Anterior cingulate cortex (tissue), 58 donors: ENCODE measurements at places on chromosomes 2 and 18.

DNA sequence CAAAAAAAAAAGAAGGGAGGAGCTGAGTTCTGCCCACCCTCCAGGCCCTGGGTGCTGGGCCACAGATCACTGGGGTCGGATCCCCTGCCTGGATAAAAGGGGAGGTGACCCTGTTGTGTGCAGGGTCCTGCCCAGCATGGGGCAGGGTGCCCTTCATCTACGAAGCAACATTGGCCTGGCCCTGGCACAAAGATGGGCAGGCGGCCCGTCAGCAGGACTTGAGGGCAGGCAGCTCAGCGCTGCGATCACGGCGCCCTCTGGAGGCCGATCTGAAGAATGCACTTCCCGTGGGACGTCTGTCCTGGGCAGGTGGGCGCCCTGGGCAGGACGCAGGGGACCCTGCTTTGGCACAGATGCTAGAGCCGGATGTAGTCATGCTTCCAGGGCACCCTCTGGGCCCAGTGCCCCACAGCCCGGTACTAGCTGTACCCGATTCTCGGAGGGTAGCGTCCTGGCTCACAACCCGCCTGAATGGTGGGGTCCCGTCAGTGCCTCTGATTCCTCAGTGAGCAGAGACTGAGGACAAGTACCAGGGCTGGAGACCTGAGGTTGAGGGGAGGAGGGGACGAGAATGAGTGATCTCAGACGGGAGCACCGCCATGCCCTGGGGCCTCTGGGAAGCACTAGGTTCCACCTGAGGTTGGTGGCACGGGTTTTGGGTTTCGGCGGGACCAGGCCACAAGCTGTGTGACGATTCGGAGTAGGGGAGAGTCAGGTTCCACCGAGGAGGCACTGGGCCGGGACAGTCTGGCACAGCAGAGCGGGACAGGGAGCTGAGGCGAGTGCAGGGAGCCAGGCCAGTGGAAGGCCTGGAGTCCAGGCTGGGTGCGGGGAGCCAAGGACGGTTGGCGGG, 18.0 kb downstream of the ARID5A start:
- peak; percentile 35 for DNase-seq

DNA sequence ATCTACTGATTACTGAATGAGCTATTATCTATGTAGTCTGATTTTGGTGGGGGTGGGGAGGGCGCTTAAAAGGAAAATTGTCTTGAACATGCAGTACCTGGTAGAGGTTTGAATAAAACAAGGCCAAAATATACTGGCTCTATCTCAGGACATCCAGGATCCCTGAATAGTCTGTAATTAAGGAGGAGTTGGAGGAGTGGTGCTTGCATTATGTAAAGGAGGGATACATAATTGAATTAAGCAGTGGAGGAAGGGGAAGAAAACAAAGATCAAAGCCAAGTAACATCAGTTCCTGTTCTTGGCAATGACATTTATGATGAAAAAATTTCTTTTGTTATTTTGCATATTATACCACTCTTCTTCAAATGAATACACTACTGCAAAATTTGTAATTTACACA, 539.4 kb upstream of the ZEB2 start:
- no peak for DNase-seq

- DNase-seq, result no peak
Observed at GRCh38 chr18:25399554-25399953, 47.6 kb upstream of the ZNF521 start.

DNA sequence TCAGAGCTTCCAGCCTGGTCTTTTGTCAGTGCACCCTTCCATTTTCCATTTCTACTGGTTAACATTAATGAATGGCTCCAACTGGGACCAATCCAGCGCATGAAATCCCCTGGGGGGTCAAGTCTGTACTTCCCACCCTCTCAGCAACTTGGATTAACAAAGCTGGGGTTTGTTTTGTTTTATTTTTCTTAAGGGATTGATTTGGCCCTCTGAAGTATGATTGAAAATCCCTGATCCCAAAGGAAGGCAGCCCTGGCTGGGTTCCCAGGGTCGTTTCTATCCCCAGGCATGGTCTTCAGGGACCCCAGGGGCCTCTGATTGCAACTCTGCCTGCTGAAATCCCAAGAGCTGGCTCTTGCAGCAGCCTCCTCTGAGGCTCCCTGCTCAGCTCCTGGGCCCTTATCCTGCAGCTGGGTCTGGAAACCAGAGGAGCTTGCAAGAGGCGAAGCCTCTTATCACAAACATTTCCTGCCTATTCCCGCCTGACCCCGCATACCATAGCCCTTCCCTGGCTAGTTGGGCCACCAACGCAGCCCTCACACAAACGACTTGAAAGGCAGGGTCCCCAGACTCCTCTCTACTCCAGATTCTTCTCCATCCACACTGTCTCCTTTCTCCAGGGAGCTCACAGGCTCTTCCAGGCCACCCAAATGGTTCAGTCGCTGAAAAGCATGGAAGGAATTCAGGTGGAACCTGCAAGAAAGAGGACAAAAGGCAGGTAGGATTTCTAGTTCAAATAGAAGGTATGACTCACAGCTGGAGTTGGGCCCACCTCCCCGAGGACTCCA, 109.7 kb upstream of the PKDCC start:
- no peak for DNase-seq

- DNase-seq, result peak; percentile 97
Observed at GRCh38 chr2:104853534-104854497, at the start of gene POU3F3. Gene POU3F3 (plus strand): TSS chr2:104854115. CDS start chr2:104855511, 1,396 bp downstream.

GRCh38 chr2:119531292-119531691, 7.0 kb upstream of the SCTR start:
- no peak for DNase-seq

GRCh38 chr2:121045245-121045644, 239.8 kb downstream of the TFCP2L1 start:
- DNase-seq, result no peak

DNA sequence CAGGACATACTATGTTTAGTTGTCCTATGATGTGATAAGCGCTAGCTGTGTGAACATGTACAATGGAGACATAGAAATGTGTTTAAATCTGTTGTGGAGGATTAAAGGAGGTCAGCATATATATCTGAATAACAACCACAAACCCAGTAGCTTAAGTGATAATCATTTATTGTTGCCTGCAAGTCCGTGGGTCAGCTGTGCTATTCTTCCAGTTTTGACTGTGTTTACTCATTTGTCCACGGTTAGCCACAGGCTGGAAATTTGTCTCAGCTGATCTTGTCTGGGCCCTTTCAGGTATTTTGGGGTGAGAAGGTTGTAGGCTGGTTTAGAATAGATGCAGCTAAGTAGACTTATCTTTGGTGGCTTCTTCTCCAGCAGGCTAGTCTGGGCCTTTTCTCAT, 110.4 kb downstream of the PARD3B start:
- no peak for DNase-seq

- no peak for DNase-seq
Observed at GRCh38 chr2:231300722-231301076, 94.8 kb upstream of the B3GNT7 start.

GRCh38 chr18:7754725-7755181, 187.6 kb downstream of the PTPRM start:
- no peak for DNase-seq

DNA sequence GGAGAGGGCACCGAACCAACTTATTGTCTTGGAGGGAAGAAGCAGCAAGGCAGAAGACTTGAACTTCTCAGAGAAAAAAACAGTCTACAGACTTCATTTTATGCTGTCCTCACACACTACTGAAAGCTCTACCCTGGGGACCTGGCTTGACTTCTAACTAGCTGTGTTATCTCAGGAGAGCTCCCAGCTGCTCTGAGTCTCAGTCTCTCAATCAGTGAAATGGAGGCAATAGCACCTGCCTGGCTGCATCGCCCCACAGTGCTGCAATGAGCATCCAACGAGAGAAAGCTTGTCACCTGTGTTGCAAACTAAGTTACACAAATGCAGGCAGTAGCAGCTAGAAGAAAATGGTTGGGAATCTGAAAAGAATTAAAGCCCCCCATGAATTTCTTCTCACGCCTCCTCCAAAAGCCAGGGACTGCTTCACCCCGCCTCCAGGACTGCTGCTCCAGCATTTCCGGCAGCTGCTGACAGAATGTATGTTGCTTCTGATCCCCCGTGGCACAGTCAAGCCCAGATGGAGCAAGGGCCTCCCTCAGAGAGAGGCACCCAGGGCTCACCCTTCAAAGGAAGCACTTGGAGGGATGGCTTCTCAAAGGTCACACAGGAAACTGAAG, 116.3 kb downstream of the BCL11A start:
- DNase-seq, result no peak

- no peak for DNase-seq
Observed at GRCh38 chr18:51157215-51157614, 40.3 kb downstream of the MEX3C start.

DNA sequence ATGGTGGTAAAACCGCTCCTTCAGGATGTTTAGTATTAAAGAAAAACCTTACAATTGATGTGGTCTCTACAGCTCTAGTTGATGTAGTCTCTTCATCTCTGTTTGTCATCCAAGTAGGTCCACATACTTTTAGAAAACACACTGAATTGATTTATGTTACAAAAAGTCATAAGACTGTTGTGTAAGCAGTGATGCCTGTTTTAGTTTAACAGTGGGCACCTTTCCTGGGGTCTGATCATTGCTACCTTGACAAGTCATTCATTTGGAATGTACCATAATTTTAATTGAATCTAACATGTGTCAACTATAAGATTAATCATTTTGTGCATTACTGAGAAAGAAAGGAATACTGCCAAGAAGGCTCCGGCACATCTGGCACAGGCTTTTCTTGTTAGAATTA, 34.3 kb downstream of the GIGYF2 start:
- no peak for DNase-seq

GRCh38 chr18:31325051-31325450, 7.1 kb downstream of the DSG1 start:
- DNase-seq, result no peak

- no peak for DNase-seq
Observed at GRCh38 chr2:176118601-176119339, 2.2 kb downstream of the HOXD10 start.

- no peak for DNase-seq
Observed at GRCh38 chr2:6739547-6739946, 126.2 kb downstream of the CMPK2 start.

- no peak for DNase-seq
Observed at GRCh38 chr2:127139766-127140165, 32.8 kb upstream of the BIN1 start.

DNA sequence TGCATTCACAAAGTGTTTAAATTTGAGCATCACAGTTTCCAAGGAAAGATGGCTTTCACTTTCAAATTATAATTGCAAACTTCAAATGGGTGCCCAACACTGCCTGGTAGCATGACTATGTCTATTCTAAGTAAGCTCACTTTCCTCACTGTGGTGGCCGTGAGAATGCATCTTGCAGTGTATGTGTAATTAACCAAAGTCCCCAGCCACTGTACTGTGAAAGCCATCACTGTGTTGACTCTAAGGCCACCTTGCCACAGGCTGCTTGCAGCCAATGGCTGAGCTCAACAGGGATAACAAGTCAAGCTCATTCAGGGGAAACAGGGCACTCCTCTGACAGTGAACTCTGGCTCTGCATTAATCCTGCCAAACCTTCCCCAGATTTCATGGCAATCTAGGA, 43.3 kb upstream of the LGALSL start:
- DNase-seq, result no peak

GRCh38 chr2:233112776-233113452, 52.8 kb downstream of the INPP5D start:
- no peak for DNase-seq

GRCh38 chr18:7202169-7202568, 28.7 kb upstream of the LRRC30 start:
- DNase-seq, result no peak
